Activated naive CD4-positive, alpha-beta T cell (primary cell): ENCODE measurements at places on chromosomes 5 and 9.
A peak's percentile ranks its signal among the peaks of the same experiment; 100 is the strongest.

- DNase-seq = no peak
These were observed 391.3 kb downstream of the NR2F1-AS1 start for GRCh38 chr5:93189707-93190120.

- no peak for DNase-seq
These were observed 7.8 kb downstream of the ALAD start for GRCh38 chr9:113393281-113393680.

- DNase-seq = no peak
These were observed 69.3 kb upstream of the DAB2 start for GRCh38 chr5:39494107-39494510.

DNA sequence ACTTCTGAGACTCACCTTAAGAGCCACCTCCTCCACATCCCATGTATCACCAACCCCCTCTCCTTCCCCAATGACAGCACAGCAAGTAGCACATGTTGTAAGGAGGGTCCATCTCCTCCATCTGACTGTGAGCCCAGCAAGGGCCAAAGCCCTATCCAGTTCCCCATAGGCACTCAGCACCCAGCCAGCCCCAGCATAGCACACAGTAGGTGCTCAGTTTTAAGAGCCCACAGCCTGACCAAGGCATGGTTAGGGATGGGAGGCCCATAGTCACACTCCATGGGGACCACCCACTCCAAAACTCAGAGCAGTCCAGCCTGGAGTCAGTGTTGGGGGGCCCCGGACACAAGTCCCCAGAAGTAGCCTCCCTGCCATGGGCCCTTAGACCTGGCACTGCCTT is 205.7 kb downstream of the CDK5RAP2 start:
- no peak for DNase-seq

DNA sequence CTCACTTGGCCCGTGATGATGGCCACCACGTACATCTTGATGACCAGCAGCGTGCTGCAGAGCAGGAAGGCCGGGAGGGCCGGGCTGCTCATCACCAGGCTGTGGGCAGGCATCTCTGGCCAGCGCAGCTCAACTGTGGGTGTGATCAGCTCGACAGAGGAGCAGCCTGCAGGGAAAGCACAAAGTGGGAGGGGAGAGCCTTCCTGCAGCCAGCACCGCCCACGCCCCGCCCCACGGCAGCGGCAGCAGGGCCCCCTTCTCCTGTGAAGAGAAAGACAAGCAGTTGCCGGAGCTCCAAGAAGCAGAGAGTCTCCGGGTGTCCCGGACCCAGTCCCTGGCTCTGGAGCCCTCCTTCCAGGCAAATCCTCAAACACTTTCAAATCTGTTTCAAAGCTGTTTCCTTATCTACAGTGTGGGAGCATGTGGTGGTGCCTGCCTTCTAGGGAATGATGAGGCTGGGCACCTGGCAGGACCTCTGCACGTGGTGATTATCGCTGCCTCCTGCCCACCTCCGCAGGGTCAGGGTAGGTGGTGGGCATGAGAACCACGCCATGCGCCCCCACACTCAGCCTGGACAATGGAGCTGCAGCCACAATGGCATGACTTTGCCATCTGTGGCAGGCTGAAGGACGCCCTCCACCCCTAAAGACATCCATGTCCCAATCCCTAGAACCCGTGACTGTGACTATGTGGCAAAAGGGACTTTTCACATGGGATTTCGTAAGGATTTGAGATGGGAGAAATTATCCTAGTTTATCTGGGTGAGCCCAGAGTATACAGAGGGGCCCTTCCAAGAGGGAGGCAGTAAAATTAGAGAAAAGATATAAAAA is at the start of gene PTGES:
Gene PTGES (minus strand): TSS at position 143 of the 830 bp plus-strand sequence. CDS start 30 bp downstream, at position 113.
- peak; percentile 51 for DNase-seq

DNA sequence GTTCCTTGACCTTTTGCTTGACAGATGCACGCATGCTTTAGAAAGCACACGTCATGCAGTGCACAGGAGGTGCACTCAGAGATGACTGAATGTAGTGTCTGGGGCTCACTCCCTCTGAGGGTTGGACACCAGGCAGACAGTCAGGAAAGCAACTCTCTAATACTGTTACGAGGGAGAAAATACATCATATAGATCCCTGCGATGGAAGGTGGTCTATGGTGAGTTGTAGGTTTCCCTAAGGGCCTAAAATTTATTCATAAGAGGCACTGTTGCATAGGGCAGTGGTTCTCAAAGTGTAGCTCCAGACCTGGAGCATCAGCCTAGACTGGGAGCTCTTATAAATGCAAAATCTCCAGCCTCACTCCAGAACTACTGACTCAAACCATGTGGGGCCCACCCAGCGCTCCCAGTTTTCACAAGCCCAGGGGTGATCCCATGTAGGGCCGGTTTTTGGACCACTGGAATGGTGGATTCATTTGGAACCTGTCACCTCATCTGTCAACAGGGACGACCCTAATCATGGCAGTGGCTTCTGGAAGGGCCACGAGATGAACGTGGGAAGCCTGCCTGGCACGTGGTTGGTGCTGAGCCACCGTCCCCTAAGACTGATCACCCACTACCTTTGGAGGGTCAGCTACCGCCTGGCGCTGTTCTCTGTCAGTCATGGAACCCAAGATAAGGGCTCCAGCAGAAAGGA is 16.8 kb upstream of the PHF19 start:
- no peak for DNase-seq

DNA sequence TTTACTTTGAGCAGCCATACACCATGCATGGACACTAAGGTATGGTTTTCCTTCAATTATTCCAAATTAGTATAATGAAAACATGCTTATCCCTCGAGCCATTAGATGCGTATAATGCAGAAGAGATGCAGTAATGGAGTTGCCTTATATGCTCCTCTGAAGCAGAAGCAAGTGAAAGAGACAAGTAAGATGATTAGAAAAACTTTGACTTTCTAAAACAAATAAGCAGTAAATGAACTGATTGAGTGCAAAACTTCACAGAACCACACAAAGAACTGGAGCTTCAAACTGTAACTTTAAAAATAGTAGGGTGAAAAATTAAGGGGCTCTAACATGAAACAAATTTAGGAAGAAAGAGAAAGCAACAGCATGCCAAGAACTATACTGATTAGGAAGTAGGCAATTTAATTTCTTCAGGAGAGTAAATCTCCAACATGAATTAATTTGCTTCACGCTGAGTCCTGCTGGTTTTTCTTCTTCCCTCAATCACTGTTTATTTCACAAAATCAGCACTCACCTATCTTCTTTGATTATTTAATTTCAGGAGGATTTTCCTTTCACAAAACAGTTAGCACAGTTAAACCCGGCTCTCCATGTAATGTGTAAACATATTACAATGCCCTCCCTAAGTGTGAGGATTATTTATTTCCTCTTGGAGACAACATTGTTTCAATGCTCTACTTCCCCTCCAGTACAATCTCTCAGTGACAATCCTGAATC is 90.3 kb upstream of the PAM start:
- DNase-seq = no peak

DNA sequence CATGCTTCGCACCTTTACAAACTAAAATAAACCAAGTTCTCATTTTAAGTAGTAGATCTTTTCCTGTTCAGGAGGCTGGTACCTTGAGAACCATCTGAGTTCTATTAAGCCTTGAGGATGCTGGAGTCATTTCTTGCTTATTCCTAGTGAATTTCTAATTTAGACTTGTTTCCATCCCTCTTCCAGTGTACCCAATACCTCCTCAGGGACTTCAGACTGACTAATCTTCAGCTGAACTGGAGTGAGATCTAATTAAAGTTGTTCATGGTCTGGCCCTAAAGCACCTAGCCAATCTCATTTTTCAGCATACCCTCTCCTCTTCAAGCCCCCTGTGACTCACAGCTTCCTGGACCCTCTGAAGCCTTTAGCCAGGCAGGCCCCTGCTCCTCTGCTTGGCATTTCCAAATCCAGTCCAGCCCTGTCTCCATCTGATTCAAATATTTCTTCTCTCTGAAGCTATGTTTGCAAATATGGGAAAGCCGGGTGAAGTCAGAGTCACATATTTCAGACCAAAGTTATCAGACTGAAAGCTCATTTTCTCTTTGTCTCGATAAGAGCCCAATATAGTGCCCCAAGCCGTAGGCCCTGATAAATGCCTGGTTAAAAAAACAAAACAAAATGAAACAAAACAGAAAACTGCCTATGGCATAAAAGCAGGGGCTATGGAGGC is 19.4 kb upstream of the TNFSF15 start:
- no peak for DNase-seq

DNA sequence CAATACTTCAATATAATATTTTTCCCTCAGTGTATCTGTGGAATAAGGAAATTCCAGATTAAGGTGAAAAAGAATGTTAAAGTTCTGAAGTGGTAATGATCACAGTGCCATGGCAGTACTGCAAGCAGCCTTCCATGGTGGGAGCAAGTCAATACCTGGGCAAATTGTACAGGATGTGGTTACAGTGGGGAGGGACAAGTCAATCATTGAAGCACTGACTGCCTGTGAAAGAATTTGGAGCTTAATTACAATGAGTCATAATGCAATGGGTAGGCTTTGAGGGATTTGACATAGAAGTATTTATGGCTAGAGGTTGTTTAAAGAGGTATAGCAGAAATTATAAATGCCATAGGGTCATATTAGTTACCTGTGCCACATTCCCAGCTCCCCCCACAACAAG is 786.5 kb upstream of the ACO1 start:
- no peak for DNase-seq

GRCh38 chr5:29382780-29383179 is 1810.7 kb upstream of the CDH6 start:
- no peak for DNase-seq

DNA sequence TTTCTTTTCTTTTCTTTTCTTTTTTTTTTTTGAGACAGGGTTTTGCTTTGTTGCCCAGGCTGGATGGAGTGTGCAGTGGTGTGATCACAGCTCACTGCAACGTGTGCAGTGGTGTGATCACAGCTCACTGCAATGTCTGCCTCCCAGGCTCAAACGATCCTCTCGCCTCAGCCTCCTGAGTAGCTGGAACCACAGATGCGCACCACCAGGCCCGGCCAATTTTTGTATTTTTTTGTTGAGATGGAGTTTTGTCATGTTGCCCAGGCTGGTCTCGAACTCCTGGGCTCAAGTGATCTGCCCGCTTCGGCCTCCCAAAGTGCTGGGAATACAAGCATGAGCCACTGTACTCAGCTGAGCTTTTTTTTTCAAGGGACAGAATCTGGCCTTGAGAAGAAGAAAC is 36.8 kb upstream of the TJP2 start:
- no peak for DNase-seq

GRCh38 chr5:67960939-67961338 is 254.6 kb upstream of the PIK3R1 start:
- no peak for DNase-seq

DNA sequence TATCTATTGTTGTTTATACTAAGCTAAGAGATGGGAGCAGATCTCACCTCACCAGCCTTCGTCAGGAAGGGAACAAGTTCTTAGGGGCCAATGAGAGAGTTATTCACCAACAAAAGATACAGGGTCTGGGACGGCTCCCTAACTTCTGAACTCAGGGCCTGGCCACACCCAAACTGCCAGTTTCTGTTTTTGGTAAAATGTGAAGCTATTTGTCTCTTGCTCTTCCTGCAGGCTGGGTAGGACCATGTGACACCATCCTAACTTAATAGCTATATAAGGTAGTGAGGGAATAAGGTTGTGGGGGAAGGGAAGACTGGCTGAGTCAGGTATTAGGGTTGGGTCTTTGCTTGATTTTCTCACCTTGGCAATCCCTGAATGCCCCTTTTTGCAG is 480.5 kb downstream of the KDM4C start:
- no peak for DNase-seq

DNA sequence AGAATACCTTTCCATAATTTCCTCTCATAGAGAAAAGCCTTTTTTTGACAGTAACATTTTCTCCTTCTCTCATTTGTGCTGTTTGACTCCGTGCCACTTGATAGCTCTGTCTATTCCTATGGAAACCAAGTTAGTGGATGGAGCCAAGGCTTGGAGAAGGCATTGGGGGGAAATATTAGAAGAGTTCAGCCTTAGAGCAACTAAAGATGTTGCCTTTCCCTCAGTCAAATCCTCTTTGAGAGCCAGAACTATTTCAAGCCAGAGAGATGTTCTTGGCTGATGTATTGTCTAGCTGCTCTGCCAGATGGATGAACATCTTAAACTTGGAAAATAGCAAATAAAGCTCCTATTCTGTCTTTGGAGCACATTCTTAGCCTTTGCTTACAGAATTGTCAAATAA is 112.4 kb downstream of the INVS start:
- no peak for DNase-seq

DNA sequence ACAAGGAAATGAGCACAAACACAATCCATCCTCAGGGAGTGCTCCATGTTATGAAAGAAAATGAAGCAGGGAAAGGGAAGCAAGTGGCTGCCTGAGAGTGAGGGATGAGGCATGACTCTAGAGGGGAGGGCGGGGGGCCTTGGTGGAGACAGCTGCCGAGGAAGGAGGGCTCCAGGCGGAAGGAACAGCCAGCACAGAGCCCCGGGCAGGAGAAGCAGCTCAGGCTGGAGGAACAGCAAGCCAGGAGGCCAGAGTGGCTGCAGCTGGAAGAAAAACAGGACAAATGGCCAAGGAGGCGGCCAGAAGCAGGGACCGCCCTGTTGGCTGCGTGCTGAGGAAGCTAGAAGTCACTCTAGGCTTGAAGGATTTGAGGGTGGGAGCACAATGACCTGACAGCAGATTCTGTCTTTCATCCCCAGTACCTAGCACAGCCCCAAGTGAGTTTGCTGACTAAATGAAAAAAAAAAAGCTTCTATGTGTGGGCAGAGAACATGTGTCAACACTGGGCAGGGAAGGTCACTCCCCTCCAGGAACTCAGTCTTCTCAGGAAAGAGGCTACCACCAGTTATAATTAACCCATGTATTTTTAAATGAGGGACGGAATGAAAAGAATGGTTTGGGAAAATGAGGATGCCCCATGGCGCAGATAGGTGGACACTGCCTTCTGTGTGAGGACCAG is 142.8 kb downstream of the DCP2 start:
- DNase-seq = no peak

DNA sequence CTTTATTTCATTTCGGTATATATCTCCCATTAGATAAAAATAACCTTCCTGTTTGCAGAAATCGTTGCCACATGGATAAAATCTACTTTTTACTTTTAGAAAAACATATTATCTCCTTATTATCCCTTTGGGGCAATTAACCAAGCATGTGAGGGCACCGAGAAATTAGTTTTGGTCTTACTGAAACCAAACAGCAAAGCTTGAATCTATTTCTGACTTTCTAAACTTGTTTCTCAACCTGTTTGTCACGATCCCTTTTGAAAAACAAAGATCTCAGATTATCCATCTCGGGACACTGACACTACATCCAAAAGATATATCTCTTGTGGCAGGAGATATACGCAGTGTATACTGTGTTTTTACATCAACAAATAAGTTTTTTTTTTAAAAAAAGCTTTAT is 2.3 kb downstream of the TUT7 start:
- no peak for DNase-seq

DNA sequence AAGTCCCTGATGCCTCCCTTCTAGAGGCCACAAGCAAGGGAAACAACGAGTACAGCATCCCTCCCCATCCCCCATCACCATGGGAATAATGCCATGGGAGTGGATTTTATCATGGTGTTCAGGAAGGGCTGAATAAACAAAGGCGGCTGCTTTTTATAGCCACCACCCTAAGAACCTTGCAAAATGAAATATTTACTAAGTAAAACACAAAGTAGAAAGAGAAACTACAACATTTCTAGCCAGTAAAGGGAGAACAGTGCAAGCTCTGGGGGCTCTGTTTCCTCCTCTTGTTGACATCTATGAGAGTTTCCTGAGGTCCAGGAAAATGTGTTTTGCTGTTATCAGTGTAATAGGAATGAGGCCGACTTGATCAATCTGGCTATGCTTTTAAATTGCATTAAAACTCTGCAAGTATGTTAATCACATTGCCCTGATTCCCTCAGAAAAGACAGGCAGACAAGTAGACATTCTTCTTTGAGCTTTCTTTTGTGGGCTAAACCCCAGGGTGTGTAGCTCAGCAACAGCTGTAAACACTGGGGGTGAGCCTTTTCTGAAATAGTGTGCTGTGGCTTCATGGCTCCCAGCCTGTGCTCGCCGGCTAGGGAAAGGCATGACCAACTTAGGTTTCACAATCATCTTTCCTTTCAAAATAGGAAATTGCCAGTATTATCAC is 31.1 kb downstream of the SV2C start:
- DNase-seq = no peak
